GM20000 (cell line): ENCODE measurements at places on chromosomes 5 and 9.
A peak's percentile ranks its signal among the peaks of the same experiment; 100 is the strongest.

DNA sequence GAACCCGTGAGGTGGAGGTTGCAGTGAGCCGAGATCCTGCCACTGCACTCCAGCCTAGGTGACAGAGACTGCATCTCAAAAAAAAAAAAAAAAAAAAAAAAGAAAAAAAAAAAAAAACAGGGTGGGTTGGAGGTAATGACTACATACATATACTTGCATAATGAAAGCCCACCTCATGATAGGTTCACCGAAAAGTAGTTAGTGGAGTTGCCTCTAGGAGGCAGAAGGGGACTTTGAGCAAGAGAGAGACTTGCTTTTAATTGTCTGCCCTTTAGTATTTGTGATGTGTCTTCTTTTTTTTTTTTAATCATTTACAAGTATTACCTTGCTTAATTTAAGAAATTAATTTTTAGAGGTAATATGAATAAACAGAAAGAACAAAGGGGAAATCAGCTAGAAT, 99.8 kb downstream of the PPARGC1B start:
- DNase-seq: peak; percentile 27

DNA sequence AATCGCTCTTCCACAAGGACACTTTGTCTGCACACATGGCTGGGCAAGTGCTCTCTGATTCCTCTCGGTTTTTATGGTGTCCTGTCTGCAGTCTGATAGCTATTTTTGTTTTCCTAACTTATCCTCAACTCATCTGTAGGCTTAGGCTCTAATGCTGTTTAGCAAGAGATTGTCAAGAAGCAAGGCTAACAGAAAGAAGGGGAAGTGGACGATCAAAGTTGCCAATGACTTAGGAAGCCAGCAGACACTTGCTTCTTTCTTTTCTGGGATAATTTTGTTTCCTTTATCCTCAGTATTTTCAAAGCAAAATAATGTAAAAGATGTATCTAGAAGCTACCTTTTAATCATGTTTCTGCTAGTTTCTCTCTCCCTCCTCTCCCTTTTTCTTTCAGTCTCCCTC, 130.7 kb downstream of the PRKACG start:
- no peak for DNase-seq

DNA sequence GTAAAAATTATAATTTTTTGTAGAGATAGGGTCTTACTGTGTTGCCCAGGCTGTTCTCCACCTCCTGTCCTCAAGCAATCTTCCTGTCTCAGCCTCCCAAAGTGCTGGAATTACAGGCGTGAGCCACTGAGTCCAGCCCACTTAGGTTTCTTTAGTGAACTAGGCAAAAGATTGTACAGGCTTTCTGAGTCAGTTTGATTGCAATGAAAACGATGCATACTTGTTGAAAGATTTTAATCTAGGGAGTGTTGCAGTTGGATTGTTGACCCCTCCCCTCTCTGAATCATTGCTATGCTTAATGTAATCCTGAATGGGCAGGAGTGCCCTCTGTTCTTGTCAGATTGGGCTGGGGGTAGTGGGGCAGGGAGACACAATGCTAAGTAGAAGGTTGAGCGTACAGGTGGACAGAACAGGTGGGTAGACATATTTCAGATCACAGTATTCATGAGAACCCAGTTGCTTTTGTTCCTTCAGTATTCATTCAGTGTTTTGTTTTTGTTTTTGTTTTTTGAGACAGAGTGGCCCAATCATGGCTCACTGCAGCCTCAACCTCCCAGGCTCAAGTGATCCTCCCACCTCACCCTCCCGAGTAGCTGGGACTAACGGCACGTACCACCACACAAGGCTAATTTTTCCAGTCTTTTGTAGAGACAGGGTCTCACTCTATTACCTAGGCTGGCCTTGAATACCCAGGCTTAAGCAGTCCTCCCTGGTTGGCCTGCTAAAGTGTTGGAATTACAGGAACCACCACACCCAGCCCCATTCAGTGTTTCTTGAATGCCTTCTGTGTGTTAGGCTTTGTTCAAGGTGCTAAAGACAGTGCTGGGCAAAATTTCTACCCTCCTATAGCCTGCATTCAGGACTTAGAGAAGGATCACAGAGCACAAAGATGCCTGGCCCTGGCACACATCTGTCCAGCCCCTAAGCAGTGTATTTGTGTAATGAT, 70.1 kb downstream of the KIAA1958 start:
- DNase-seq: no peak

DNA sequence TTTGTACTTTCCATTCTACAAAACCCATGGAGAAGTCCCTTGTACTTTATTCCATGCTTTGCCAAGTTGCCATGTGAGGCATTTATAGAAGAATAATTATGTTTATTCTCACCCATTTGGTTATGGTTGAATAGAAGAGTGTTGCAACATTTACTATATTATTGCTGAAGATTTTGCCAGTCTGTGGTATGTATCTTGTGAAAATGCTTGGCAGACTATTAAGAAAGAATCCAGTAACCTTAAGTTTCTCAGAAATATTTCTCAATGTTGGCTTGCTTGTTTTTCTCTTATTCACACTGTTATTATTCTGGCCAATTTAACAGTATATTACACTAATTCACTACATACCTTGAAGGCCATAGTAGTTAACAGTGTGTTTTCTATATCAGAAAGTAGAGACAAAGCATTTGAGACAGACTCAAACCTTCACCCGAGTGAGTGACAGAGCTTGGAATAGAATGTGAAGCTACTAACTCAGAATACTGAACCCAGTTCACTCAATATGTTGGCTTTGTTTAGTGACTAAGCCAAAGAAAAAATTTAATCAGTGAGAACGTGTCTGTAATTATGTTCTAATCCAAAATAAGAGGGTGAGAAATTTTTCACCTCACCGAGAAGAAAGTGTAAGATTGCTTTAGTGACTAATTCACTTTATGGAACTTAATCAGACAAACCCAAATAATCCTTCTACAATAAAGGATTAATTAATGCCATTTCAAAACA, 184.4 kb downstream of the CWC27 start:
- DNase-seq: no peak

DNA sequence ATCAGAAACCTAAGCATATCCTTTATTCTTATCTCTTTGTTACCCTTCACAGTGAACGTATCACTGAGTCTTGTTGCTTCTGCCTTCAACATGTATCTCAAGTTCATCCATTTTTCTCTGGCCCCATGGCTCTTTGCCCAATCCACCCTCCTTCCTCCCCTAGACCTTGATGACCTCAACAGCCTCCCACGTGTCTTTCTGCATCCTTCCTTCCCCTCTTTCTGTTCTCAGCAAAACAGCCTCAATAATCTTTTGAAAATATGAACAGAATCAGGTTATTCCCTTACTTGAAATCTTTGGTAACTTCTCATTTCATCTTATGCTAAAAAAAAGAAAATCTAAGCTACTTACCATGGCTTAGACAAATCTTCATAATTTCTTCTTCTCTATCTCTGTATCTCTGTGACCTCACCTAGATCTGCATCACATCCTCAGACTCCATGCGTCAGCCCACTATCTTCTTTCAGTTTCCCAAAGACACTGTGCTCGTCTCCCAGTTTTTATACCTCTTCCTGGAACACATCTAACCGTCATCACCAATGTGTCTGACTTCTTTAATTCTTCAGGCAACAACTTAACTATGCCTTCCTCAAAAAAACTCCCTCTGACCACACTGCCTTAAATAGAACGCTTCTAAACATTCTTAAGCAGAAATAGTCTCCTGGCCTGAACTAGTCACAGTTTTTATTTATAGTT, 208.0 kb downstream of the PARP8 start:
- no peak for DNase-seq

GRCh38 chr9:87657190-87657589, 68.7 kb upstream of the CTSL start:
- no peak for DNase-seq

GRCh38 chr5:142432369-142432863, 107.6 kb upstream of the SPRY4 start:
- DNase-seq: no peak

DNA sequence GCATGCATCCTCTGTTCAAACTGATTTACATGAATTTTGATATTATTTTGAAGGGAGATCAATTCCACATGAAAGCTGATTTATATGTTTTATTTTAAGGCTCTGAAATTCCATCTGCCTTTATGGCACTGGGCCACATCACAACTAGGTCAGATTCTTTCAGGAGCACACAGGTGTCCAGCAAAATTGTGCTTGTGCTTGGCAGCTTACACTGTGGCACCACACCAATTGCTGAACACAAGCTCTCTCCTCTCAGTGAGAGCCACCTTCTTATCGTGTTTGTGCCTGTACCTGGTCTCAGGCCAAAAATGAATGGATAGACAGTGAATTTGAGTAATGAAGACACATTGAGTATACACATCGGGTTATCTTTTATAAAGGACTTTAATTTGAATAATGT, 200.4 kb downstream of the CDH10 start:
- no peak for DNase-seq

DNA sequence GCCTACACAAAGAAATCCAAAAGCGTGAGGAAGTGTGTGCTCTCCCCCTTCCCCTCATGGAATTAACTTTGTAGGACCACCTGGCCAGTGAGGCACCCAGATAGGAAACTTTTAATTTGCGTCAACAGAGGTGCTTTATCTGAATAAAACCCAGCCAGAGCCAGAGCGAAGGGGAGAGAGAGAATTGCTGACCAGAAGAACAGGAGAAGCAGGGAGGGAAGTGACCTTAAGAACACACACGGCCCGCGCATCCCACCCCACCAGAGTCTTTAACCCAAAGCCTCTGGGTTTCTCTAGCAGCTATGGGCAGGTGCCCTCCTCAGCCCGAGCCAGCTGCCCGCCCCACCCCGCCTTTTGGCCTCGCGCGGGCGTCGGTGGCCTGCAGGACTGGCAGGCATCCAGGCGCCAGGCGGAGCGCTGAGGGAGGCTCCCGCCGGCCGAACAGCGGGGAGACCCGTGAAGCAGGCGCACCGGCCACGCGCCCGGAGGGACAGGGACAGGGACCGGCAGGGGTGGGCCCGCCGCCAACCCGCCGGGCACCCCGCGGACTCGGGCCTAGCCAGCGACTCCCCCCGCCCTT, 580 bp downstream of the ERAP1 start:
- DNase-seq: peak; percentile 68
